Activated CD8-positive, alpha-beta memory T cell treated with anti-CD3 and anti-CD28 coated beads, Interleukin-2, amount 50 U/mL, for 4 hours (primary cell): ENCODE measurements at places on chromosomes 16 and 17.

DNA sequence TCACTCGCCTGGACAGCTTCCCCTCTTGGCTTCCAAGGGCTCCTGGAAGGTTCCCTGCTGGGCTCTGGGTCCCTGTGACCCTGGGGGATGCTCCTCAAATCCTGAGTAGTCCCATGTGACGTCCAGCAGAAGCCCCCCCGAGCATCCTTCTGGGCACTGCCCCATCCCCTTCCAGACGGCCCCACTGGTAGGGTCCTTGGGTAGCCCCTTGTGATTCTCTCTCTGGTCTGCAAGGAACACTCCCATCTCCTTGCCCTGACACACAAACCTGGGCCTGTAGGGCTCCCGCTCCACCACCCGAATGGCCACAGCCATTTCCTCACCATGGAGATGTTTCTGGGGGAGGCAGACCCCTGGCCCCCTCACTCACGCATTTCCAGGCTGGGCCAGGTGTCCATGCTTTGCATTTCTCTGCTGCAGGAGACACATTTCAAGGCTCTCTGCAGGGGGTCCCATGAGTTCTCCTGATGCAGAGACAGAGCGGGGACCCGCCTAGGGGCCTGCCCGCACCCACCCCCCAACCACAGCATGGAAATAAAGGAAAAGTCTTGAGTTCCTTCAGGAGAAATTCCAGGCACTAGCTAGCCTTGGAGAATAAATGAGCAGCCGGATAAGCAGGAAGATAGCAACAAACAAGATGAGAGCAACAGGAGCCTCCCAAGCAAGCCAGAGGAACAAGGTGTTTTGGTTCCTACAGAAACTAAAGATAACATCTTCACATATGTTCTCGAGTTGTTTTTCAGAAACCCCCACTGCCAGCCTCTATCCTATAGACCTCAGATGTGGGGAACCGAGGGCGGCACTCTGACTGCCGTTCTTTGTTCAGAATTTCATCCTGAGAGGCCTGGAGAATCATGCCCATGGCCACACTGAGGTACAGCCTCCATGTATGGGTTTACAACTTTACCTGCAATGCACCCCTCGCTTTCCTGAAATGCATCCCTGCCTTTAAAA is 128.8 kb downstream of the MGAT5B start:
- no peak for DNase-seq

DNA sequence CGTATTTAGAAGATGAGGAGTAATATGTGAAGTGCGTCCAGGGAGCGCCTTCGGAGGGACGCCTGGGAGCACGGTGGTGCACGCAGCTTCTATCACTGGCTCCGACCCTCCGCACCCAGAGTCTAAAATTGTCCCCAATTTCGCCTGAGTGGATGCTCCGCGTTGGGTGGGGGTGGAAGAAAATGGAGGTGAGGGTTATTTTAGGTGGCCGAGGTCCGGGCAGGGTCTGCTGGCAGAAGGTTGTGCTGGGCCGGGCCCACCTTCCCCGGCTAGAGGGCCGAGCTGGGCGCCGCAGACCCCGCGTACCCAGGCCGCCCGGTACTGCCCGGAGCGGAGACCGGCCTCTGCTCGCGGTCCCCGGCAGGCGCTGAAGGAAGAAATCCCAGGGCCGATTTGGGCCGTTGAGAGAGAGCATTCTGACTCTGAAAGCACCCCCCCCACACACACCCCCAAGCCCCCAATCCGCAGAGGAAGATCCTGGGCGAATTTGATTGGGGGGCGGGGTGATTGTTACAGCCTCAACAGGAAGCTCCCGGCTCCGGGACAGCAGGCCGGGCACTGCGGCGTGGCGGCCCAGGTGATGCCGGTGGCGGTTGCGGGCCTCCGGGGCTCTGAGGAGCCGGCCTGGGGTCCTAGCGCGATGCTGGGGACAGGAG is 3.0 kb downstream of the BAHCC1 start:
- DNase-seq: no peak

DNA sequence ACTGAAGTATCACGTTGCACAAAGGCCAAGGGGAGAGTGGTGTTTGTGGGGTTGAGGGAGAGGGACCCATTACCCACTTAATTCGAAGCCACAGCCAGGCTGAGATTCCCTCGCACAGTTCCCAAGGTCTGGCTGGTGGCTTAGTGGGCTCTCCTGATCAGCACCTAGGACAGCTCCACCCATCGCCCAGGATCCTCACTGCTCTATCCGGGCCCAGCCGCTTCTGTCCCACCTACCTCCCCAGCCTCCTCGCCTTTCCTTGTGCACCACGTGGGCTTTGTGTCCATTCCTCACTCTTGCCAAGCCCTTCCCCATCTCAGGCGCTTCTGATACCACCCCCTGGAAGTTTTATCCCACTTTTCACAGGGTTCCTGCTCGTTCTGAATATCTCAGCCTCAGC is 163.5 kb downstream of the CCT6B start:
- peak; percentile 19 for DNase-seq

- no peak for DNase-seq
Observed at GRCh38 chr16:85788819-85789218, 10.5 kb downstream of the EMC8 start.

DNA sequence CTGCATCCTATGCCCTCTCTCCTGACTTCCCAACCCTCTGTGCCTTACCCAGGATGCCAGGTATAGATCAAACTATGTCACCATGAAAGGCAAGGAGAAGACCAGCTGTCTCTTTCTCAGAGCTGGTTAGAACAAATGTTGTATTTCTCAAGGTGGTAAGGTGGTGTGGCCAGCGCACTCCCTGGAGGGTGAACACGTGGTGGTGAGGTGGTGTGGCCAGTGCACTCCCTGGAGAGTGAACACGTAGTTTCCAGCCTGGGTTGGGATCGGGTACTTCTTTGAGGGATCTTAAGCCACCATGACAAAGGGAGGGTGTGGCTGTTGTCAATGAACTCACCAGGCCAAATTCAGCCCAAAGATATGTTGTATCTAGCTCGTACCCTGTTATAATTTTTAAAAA is 26.8 kb downstream of the KATNIP start:
- DNase-seq: no peak

- no peak for DNase-seq
Observed at GRCh38 chr17:11245187-11245586, 4.2 kb downstream of the SHISA6 start.

DNA sequence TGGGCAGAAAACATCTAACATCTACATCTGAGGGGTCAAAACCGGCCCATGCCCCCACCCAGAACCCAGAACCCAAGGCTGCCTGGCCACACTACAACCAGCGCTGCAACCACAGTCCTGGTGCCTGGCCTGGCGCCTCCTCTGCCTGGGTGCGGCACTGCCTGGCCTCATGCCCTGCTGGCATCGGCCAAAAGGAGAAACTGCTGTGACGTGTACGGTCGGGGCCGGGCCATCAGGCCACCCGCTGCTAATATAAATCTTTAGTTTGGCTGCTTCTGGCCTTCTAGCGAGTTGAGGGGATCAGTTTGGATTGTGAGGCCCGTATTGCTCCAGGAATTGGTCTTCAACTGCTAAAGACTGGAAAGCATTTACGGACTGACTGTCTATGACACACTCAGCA is 22.8 kb downstream of the TMEM204 start:
- DNase-seq: no peak

GRCh38 chr17:36640836-36641235 is 39.5 kb downstream of the MRM1 start:
- DNase-seq: no peak

- no peak for DNase-seq
Observed at GRCh38 chr17:39538866-39539265, 68.9 kb downstream of the NEUROD2 start.

- DNase-seq: no peak
Observed at GRCh38 chr17:962670-963069, 16.9 kb downstream of the NXN start.

- no peak for DNase-seq
Observed at GRCh38 chr16:75216576-75216975, 2.2 kb upstream of the CTRB1 start.

GRCh38 chr16:11009027-11009755 is 64.8 kb downstream of the CLEC16A start:
- DNase-seq: no peak

- DNase-seq: no peak
Observed at GRCh38 chr16:80682421-80683070, 121.9 kb downstream of the CDYL2 start.
